ENCODE measurements at places on chromosomes 5 and 9.

DNA sequence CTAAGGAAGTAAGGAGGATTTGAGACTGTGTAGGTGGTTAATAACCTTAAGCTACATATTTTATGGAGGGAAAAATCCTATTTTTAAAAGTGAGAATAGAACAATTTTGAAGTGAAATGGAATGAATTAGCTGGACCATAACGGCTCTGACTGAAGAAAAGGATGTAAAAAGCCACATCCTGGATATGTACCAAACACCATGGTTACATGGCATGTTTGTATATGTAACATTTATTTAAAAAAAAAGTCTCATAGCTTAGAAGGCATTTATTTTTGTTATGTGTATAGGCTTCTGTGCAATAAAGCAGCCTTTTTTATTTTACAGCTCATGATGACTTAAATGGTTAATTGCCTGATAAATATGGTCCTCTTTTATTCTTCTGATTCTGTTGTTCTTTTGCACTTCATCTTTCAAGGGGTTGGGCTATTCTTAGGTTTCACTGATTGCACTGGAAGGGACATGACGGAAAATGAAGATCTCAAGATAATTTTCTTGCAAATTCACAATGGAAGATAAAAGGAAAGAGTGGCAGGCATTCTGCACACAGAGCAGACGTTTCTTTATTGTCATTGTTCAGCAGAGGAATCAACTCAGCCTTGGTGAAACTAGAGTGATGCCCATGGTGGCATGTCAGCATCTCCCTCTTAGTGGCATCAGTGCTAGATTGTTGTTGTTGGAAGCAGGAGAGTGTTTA, 63.1 kb downstream of the DOCK8 start:
- DNase-seq: no peak

DNA sequence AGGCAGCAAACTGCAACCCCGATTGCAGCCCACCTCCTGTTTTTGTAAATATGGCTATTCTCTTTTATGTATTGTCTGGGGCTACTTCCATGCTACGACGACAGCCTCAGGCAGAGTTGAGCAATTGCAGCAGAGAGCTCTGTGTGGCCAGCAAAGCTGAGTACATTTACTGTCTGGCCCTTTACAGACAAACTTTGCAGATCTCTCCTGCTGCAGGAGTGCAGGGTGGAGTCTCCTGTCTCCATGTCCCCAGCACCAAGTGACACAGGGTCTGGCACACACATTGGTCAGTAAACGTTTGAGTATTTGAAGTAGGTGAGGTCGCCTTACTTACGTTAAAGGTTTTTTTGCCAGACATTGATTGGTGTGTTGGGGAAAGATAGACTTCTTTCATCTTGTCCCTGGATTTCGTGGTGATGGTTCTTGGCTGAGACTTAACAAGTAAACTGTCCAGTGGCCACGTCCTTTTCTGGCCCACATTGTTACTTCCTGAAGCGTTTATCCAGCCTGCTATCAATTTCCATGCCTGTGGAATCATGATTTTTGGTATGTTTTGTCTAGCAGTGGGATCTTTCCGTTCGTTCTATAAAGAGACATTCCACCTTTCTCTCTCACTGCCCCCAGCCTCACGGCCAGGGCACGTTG, 27.2 kb downstream of the PRRC2B start:
- no peak for DNase-seq

DNA sequence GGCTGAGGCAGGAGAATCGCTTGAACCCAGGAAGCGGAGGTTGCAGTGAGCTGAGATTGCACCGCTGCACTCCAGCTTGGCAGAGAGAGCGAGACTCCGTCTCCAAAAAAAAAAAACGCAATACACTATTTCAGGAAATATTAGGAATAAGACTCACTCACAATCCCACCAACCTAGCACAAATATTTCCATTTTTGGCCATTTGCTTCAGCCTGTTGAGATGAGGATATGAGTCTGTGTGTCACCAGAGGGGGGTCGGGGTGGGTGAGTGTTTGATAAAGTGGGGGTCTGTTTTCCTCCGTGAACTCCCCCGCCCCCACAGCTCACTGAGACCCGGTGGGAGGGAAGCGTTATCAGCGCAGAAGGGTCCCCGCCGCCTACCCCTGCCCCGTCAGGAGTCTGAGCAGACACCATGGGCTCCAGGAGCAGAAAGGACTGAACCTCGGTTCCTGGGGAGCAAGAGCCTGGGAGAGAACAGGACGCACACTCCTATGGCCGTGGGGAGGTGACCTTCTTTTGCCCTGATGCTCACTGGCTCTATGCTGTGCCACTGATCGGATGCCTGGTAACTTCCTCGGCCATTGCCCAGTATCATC, 153.8 kb upstream of the PHYKPL start:
- no peak for DNase-seq

- no peak for DNase-seq
Observed at GRCh38 chr5:172533058-172533398, 78.7 kb upstream of the SH3PXD2B start.

- DNase-seq: no peak
Observed at GRCh38 chr5:38715696-38716095, 130.1 kb upstream of the OSMR start.

- DNase-seq: no peak
Observed at GRCh38 chr5:73117088-73117740, 3.2 kb upstream of the TMEM171 start.

DNA sequence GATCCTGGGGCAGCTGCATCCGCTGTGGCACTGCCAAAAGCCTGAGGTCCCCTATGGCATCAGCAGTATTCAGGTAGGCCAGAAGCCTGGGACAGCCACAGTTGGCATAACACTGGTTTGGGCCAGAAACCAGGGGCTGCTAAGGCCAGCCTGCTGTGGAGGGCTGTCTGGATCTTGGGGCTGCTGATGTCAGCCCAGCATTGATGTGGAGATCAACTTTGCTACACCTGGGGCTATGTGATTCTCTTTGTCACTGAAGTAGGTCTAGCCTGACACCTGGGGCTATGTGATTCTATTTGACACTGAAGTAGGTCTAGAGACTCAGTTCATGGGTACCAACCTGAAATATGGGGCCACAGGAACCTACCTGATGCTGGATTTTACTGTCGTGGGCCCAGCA, 411.5 kb downstream of the RASEF start:
- no peak for DNase-seq

DNA sequence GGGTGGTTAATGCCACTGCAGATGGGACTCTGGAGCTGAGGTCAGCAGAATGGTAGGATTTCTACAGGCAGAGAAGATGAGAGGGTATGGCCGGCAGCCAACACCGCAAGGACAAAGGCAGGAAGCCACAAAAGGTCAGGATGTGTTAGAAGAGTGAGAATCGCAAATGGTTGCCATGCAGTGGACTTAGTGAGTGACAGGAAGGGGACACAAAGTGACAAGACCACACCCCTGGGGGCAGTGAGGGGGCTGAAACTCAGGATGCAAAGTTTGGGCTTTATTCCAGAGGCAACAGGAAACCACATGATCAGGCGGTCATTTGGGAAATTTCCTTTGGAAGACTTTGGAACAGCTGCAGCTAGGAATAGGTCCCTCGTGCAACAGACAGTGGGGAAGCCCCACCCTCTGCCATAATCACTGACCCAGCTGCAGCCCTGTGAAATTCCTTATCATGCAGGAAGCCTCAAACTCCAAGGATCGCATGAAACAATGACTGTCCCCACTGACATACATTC, 14.2 kb upstream of the CCDC180 start:
- no peak for DNase-seq

DNA sequence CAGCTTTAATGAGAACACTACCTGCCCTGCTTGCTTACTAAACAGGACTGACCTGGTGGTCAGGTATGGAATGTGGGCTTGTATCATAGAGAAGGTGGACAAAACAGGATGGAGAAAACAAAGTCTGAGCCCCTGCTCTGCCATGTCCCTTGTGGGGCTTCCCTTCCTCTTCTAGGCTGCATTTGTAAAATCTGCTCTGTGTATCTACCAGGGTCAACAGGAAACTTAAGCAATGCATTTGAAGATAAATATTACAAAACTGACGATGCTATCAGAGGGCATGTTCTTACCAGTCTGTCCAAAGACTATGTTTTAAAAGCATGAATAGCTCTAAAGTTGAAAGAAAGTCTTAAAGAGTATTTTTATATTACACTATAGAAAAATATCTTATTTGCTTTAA, 228.7 kb downstream of the DCP2 start:
- DNase-seq: no peak

DNA sequence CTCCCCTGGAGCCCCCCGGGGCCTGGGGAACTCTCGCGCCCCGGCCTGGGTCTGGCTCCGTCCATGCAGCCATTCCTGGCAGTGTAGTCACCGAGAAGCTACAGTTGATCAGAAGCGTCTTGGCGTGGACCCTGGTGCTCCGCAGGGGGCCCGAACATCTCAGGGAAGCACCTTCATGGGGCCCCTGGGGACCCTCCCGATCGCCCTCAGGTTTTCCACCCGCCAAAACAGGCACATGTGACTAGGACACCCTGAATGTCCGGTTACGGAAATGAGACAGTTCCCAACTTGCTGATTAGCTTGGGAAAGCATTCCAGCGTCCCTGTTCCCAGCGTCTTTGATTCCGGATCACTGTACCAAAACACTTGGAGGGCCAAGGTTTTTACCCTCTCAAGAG, 472 bp downstream of the FBXO4 start:
- peak; percentile 15 for DNase-seq
